Muscle of back (tissue), 13 donors: ENCODE measurements at places on chromosomes 3 and 15. TPM values are rescaled to one million over a fixed set of nuclear protein-coding genes. Genes with fewer than 3 reads are reported as not detected.

Gene SPPL2A
- 61.8 TPM for polyA plus RNA-seq

Gene AGBL1
- polyA plus RNA-seq, result 15.4 TPM

Gene MRPL3
- 73.0 TPM for polyA plus RNA-seq

Gene TYRO3
- polyA plus RNA-seq, result 17.3 TPM

Gene TRH
- 0.25 TPM for polyA plus RNA-seq

Gene XIRP1
- polyA plus RNA-seq, result 324 TPM

Gene ITPKA
- polyA plus RNA-seq, result 0.32 TPM

Gene SLC6A20
- 0.22 TPM for polyA plus RNA-seq

Gene PRTG
- polyA plus RNA-seq, result 2.9 TPM

Gene NTRK3
- 4.8 TPM for polyA plus RNA-seq

Gene SCG5
- polyA plus RNA-seq, result 15.2 TPM

Gene PXYLP1
- 18.8 TPM for polyA plus RNA-seq

Gene TM6SF1
- 34.4 TPM for polyA plus RNA-seq

Gene MAP6D1
- 20.2 TPM for polyA plus RNA-seq

Gene TMCO5A
- not detected for polyA plus RNA-seq

Gene SCN5A
- 4.8 TPM for polyA plus RNA-seq

Gene TF
- 2.0 TPM for polyA plus RNA-seq

Gene CCDC13
- polyA plus RNA-seq, result 0.69 TPM

Gene SEC62
- 80.0 TPM for polyA plus RNA-seq
